Activated CD4-positive, alpha-beta T cell treated with anti-CD3 and anti-CD28 coated beads for 48 hours (primary cell): ENCODE measurements at places on chromosomes 4 and X.
A peak's percentile ranks its signal among the peaks of the same experiment; 100 is the strongest.

- no peak for DNase-seq
Observed at GRCh38 chr4:127484117-127484516, 148.6 kb upstream of the INTU start.

DNA sequence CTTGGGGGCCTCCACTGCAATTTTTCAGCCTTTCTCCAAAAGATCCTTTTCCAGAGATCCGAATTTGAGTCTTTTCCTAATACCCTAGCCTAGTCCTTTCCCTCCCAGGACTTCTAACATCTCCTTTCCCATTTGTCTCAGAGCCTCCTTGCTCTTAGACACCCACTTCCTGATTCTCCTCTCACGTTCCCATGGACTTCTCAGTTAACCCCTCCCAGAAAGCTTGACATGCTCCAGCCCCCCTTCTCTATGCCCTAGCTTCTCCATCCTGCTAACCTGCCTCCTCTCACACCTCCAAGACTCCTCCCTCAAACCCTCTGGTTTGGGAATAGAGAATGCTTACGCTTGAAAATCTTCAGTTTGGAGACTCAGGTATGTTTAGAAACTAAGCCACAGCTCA lies 2.5 kb downstream of the UBA1 start:
- no peak for DNase-seq

DNA sequence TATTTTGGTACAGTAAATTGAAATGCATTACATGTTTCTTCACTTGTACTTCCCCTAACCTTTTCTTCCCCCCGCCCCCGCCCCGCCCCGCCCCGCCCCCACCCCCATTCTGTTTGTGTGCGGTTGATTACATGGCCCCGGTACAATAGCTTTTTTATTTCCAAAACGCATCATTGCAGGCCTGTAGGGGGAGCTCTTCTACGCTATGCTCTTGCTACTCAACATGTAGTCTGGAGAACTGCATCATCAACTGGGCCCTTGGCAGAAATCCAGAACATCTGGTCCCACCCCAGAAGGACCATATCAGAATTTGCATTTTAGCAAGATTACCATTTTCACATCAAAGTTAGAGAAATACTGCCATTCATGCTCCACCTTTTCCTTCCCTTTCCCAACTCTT lies 333.3 kb upstream of the DDX53 start:
- peak; percentile 4 for DNase-seq

DNA sequence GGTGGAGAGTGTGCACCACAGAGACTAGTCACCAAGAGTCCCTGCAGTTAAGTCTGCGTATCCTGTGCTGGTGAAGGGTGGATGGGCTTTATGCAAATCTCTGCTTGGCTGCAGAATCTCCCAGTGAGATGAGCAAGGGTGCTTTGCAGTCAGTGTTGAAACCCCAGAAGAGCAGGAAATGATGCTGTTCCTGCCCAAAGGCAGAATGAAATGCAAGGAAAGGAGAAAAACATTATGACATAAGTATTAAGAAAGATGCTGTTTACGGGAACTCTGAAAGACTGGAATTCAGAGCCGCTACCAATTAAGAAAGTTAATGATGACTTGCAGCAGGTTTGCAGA lies 25.4 kb upstream of the ACSL1 start:
- no peak for DNase-seq

DNA sequence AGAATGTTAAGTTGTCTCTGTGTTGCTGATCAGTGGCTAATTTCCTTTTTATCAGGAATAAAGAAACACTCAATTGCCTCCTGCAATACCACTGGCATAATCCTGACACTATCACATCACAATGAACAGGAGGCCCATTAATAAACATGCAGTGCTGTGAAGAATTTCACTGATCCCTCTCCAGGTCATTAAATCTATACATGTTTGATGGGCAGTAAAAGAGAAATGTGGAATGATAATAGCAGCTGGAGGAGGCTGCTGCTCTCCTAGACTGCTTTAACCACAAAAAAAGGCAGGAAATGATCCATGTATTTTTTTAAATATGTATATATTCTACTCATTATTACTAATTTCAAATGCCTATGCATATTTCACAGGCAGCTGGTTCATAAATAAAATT lies 202.1 kb downstream of the CENPC start:
- no peak for DNase-seq

DNA sequence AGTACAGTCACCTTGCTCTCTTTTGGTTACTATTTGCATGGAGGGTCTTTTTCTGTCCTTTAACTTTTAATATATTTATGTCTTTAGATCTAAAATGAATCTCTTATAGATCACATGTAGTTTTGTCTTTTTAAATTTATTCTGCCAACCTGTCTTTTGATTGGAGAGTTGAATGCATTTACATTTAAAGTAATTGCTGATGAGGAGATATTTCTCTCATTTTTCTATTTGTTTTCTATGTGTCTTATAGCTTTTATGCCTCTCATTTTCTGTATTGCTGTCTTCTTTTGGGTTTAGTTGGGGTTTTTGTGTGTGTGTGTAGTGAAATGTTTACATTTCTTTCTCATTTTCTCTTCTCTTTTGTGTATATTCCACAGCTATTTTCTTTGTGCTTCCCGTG lies 123.5 kb downstream of the TBC1D19 start:
- DNase-seq, result no peak

DNA sequence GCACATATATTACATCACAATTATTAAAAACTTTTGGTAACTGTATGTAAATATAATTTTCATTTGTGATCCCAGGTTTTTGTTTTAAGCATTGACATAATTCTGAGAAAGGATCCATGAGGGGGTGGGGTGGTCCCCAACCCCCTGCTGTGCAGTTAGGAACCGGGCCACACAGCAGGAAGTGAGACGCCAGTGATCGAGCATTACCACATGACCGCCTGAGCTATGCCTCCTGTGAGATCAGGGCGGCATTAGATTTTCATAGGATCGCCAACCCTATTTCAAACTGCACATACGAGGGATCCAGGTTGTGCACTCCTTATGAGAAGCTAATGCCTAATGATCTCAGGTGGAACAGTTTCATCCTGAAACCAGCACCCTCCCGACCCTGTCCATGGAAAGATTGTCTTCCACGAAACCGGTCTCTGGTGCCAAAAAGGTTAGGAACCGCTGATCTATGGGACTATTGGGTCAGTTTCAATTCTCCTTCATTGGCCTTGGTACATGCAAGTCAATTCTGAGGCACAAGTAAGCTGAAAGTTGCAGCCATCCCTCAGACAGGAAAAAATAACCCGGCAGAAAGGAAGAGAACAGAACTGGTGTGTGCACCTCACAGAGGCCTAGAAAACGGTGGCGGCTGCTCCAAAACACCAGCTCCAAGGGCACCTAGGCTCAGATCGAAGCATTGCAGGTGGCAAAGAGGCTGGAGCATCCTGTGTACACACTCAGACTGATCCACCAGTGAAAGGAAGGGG lies 7.0 kb upstream of the TMSB4X start:
- DNase-seq, result peak; percentile 52

DNA sequence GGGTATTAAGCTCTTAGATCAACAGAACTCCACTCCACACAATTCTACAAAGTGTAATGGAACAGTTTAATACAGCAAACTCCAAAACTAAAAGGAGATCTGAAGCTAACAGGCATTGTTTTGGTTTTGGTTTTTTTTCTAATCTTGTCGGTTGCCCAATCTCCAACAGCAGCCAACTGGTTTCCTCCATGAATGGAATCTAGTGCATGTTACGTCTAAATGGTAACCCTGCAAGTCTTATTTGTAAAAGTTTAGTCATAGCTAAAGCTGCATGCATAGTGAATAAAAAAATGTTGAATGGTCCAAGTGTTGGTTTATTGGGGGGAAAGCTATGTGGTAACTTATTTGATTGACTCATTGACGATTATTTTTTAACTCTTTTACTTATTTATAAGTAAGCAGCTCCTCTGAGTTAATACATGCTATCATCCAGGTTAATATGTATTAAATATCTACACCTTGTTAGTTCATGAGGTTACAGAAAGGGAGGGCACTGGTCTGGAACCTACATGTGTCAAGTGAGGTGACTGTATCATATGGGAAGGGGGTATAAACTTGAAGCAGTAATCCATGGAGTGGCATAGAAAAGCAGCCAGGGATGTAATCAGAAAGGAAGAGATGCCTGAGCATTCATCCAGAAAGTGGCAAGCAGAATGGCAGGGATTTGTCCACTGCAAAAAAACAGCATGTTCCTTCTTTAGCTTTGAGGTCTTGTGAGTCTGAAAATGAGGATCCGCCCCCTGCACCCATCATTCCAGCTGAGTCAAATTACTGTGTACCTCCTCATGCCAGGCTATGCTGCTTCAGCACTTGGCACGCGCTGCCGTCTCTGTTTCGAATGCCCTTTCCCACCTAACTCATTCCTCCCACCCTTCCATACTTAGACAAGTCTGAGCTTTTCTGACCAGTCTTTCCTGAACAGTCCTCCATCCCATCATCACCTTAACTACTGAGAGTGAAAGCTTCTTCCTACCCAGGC lies 81.7 kb downstream of the PDGFC start:
- no peak for DNase-seq

DNA sequence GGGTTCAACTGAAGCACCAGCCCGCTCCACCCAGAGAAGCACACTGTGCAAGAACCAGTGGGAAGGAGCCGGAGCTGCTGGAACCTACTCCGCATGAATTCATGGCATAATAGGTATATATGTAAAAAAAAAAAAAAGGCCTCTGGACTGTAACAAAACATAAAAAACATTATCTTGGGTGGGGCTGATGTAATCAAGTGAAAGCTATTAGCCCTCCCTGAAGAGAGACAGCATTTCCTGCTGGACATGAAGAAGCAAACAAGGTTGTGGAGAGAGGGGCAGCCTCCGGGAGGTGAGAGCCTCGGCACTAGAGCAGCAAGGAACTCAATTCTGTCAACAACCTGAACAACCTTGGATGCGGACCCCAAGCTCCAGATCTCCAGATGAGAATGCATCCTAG lies 50.7 kb downstream of the PLAC1 start:
- DNase-seq, result no peak

GRCh38 chr4:125321709-125322365 lies 7.1 kb downstream of the FAT4 start:
- no peak for DNase-seq

GRCh38 chrX:16910376-16910775 lies 36.1 kb upstream of the REPS2 start:
- DNase-seq, result no peak

- DNase-seq, result no peak
Observed at GRCh38 chr4:19494961-19495360, 756.7 kb upstream of the SLIT2 start.

- no peak for DNase-seq
Observed at GRCh38 chr4:169033660-169034059, 23.6 kb upstream of the CBR4 start.
